ENCODE measurements at places on chromosomes 3 and 15.

- DNase-seq, result peak; percentile 41
Measured at GRCh38 chr15:81752974-81753373, 292.8 kb downstream of the MEX3B start.

DNA sequence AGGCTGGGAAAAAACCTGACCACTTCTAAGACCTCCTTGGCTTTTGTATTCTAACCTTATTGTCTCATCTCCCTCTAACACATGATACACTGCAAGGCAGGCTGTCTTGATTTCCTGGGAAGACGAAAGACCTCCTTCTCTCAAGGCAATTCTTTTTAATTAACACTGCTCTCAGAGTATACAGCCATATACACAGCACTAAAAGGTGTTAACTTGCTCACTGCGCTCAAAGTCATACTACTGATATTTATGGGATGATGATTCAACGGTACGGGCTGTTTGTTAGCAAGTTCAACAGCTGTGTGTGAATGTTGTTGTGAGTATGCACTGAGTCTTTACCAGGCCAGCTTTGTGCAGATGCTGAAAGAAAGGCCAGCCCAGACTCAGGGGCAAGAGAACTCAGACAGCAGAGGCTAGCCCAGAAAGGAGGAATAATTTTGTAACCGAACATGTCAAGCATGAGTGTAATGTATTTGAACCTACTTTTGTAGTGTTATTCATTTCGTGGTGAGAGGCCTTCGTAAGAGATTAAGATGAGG, 229.9 kb downstream of the IL5RA start:
- DNase-seq, result no peak

DNA sequence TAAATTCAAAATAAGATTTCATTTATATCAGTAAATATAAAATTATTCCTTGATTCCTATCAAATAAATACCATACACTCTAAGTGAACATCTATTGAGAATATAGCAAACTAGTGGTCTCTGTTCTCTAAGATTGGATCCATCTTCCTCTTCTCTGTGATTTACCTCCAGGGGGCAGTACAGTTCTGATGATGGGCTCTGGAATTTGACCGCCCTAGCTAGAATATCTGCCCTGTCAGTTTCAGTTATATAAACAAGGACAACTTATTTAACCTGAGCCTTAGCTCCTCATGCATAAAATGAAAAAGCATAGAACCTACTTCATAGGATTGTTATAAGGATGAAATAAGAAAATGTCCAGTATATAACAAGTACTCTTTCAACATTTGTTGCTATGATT, 171.1 kb upstream of the CCDC54 start:
- DNase-seq, result peak; percentile 41

DNA sequence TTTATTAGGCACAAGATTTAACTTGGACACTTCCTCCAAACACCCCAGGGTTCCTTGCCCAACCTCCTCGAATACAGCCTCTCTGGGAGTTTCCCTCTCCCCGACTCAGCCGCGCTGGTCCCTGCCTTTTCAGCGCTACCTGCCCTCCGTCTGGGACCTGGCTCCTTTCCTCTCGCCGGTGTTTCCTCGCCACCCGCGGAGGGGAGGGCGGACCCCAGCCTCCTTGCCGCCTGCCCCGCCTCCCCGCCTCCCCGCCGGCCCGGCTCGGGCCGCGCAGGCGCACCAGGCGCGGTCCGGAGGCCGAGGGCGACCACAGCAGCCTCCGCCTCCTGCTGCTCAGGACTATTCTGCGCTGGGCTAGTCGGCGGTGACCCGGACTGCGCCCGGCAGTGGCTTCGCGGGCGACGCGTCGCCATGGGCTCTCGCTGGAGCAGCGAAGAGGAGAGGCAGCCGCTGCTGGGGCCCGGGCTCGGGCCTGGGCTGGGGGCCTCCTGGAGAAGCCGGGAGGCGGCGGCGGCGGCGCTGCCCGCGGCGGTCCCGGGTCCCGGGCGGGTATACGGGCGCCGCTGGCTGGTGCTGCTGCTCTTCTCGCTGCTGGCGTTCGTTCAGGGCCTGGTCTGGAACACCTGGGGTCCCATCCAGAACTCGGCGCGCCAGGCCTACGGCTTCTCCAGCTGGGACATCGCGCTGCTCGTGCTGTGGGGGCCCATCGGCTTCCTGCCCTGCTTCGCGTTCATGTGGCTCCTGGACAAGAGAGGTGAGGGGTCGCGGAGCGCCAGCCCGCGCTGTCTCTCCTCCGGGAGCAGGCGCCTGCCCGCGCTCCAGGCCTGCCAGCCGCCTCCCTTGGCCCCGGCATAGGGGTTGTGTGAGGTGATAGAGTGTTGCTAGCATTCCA, at the start of gene SLC49A4:
Gene SLC49A4 (plus strand): TSS at position 291 of the 895 bp plus-strand sequence. CDS start 124 bp downstream, at position 415.
- peak; percentile 44 for DNase-seq

GRCh38 chr3:119428538-119428937, 34.9 kb downstream of the TMEM39A start:
- no peak for DNase-seq

DNA sequence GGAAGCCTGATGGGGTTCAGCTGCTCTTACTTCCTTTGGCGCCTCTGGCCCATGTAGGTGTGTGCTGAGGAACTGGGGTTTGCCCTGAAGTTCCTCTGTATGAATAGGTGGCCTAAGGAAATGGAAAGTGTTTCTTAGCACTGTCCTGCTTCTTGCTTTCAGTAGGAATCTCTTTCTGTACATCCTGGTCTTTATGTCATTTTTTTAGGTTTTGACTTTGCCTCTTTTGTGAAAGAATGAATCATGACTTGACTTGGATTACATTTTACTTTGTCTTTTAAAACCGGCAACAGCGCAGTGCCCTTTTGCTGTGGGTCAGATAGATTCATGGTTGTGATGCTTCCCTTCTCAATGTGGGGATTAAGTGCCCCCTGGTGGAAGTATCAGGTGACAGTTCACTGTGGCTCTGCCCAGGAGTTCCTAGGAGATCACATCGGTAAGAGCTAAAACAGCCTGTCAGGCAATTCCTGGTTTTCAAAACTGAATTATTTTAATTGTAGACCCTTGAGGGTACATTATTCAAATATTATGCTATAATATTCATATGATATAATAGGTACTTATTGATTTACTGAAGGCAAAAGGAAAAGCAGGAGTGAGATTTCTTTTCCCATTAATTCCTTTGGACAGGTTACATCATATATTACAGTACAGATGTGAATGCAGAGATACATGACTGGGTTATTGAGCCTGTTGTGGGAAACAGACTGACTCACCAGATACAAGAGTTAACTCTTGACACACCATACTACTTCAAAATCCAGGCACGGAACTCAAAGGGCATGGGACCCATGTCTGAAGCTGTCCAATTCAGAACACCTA, 95.4 kb downstream of the HCN4 start:
- peak; percentile 53 for DNase-seq

- DNase-seq, result peak; percentile 42
Measured at GRCh38 chr15:63909819-63910437, 76.2 kb upstream of the HERC1 start.

GRCh38 chr3:12966847-12967605, 106.2 kb downstream of the IQSEC1 start:
- DNase-seq, result no peak

DNA sequence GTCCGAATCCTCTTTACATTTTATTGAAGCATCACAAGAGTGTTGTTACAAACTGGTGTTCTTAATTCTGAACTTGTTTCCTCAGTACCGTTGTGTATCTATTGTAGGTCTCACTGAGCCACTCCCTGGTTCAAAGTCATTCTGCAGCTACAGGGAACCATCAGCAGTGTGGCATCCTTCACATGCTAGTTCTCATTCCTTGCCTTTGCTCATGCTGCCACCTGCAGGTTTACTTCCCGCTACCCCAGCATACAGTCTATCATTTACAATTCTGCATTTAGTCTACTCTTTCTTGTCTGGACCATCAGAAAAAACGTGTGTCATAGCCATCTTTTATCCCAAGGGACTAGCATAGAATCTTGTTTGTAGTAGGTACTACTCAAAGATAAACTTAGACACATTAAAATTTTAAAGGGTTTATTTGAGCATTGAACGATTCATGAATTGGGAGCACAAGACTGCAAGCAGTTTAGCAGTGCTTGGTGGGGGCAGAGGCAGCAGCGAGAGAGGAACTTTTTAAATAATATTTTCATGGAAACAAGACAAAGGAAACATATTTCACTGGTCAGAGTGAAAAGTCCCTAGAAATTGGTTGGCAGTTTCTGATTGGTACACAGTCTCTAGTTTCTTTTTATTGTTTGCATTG, 402.1 kb downstream of the CADM2 start:
- DNase-seq, result peak; percentile 8

DNA sequence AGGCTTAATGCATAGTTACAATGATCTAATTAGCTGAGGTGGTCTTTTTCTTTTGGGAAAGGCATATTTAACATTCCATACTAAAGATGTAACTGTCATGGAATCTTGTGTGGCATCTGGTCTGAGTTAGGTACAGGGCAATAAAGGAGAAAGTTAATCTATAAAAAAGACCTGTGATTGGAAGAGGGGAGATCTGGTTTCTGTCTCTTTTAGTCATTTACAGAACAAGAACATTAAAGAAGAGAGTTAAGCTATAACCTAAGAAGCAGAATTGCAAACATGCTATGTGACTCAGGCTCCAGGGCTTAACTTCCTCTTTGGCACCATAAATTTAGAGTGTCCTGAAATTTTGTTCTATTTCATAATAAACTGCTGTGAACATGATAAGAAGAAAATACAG, 47.2 kb upstream of the MME start:
- DNase-seq, result peak; percentile 61

DNA sequence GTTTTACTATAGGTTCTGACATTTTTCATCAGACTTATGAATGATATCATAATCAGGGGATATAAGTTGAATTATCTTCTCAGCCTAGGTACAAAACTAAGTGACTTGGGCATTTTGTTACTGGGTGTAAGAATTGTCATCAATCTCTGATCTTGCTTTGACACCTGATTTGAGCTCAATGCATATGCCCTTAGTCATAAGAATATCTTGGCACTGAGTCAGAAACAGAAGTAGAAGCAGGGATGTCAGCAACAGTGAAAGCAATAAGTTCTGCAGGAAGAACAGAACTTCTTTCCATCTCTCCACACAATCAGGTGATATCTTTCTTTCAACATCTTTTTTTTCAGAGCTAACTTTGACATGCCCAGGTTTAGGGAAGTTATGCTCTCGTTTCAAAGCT, 14.6 kb downstream of the SLITRK3 start:
- no peak for DNase-seq

DNA sequence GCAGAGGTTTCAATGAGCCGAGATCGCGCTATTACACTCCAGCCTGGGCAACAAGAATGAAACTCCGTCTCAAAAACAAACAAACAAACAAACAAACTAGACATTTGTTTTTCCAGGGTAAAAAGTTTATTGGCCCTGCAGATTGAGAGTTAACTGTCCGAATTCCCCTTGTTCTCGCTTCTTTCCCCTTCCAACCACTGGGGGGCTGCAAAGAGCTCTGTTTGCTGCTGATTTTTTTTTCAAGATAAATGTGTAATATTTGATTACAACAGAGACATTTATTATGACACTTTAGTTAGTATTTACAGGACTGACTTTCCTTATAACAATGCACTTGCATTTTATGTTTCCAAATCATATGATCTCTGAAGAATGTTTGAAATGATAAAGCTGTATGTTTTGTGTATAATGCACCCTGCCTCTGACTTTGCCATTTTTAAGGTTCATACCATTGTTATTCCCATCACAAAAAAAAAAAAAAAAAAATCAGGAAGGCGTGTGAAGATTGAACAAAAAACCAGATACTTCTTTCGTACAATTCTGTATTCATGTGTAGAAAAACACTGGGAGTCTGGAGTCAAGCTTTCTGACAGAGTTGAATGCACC, 2.8 kb downstream of the CLSTN2 start:
- peak; percentile 26 for DNase-seq

DNA sequence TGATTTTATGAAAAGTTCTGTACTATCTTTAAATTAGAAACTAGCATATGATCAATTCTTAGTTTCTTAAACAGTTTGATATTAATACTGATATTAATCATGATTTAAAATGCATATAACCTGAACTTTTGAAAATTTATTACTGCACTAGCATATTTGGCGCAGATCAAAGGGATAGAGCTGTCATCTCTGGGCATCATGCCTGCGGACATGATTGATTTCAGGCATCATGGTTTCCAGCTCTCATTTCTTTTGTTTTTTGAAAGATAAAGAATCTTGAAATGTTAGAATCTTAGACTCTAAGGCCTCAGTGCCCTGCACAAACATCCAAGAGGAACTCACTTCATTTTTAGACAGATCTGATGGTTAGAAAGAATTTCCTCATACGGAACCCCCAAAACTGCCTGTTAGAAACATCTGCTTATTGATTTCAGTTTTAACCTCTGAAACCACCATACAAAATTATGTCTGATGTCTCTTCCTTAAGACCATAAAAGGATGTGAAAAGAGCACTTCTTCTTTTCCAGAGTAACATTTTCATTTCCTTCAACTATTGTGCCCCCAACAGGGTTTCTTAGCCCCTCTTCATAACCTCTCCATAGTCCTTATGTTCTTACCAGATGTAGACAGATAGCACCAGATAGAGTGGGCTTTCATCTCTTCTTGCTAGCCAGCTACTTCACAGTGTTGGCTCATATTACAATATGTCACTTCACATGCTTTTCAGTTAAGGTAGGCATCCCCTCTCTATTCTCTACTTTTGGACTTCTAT, 110.8 kb downstream of the BBX start:
- DNase-seq, result no peak

- DNase-seq, result no peak
Measured at GRCh38 chr15:87322265-87322664, 934.3 kb downstream of the NTRK3 start.

DNA sequence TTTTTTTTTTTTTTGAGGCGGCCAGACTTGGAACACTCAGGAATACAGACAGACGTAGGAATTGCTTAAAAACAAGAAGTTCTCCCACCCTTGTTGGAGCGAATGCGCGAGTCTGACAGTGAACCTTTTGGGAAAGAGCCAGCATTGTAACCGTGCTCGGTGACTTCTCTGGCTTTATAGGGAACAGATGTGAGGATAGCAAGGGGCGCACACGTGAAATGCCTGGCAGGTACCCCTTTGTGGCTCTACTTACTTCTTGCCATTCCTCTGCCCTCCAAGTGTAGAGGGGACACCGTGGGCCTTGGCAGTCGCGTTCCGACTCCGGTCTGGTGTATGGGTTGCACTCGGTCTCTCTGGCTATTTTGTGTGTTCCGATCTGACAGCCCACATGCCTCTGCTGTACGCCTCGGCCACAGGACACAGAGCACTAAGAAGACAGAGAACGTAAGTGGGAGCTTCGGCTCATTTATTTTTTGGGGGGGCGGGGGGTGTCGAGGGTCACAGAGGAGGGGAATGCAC, 126.4 kb downstream of the ADAMTS9 start:
- DNase-seq, result no peak

GRCh38 chr15:91879158-91879557, 25.6 kb downstream of the SLCO3A1 start:
- no peak for DNase-seq

- no peak for DNase-seq
Measured at GRCh38 chr3:52719618-52720017, 13.7 kb downstream of the SPCS1 start.

DNA sequence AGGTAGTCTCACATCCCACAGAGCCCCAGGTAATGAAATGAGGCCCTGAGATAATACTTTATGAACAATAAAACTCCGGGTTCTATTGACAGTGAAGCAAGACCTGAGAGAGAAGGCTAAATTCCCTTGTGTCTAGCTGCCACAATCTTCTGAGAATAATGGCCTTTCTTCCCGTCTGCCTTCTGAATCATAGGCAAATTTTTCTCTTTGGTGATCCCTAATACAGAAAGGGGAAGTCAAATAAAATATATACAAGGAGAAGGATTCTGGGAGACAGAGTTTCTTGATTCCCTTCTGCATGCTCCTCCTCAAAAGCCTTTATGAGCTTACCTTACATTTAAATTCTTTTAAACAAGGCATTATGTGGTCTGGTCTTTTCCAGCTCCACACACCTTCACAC, 29.9 kb upstream of the CCR2 start:
- DNase-seq, result no peak
